ENCODE measurements at places on chromosomes 11 and 22.

GRCh38 chr22:29737251-29738117, 17.7 kb downstream of the CABP7 start:
- no peak for DNase-seq

GRCh38 chr11:68441466-68442230, 18.9 kb upstream of the PPP6R3 start:
- DNase-seq, result no peak

DNA sequence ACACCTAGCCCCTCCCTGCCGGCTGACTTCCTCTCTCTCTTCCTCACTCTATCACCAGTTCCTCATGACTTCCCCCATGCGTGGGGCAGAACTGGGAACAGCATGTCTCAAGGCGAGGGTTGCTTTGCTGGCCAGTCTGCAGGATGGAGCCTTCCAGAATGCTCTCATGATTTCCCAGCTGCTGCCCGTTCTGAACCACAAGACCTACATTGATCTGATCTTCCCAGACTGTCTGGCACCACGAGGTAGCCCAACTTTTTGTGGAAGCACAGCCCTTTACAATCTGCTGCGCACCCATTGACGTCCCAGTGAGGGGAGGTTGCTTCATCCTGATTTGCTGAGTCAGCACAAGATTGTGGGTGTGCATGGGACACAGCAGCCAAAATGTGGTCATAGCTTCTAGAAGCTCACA, 8.6 kb downstream of the TCN2 start:
- no peak for DNase-seq

GRCh38 chr22:42919199-42919598, 62.1 kb upstream of the ARFGAP3 start:
- DNase-seq, result no peak

DNA sequence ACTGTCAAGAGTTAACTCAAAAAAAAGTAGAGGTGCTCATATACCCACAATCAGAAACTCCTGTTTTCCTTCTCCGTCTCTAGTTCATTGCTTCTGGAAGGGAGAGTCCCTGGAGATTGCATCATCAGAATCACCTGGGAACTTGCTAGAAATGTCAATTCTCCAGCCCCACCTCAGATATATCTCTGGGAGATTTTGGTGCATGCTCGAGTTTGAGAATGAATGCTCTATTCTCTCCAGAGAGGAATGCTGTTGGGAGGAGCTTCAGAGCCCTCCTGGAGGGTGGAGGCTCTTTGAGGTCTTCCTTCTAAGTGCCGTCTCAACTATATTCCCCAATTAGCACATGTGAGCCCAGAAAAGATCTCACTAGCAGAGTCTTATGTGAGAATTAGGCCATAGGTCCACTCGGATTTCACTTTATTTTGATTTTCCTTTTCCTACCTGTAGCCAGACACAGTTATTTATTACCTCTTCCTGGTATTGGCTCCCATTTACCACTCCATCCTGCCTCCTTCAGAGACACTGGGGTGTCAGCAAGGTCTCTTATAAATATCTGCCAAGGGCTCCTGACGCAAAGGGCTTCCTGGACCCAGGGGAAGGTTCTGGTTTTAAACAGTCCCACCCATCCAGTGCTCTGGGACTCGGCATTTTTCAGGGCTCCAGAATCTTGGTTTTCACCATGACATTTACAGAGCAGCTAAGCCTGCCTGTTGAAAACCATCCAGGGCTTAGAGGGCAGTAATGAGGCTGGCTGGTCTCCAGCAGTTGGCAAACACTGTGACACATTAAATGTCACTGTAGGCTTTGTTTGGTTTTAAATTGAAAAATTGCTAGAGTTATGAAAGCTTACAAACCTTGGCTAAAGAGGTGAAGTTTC, 136.2 kb downstream of the CD44 start:
- DNase-seq, result no peak

GRCh38 chr11:8913961-8914660, 3.1 kb downstream of the AKIP1 start:
- no peak for DNase-seq

GRCh38 chr22:46602025-46602424, 18.2 kb upstream of the GRAMD4 start:
- no peak for DNase-seq

DNA sequence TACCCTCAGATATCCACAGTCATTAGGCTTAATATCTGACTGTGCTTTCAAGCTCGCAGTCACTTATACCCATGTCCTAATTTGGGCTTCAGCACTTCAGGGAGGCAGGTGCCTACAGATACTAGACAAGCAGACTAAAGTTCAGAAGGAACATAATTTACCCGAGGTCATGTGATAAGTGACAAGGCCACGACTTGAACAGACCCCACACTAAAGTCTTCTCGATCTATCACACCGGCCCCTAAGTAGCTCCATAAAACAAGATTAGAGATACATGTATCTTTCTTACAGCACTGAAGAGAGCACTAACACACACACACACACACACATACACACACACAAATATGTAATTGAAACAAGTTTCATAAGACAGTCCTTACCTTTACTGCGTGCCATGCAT, 32.6 kb downstream of the TOM1 start:
- DNase-seq, result no peak

GRCh38 chr22:34761111-34761510, 304.8 kb upstream of the ISX start:
- DNase-seq, result no peak

GRCh38 chr11:17767914-17768313, 33.3 kb downstream of the KCNC1 start:
- DNase-seq, result no peak

- DNase-seq, result no peak
Measured at GRCh38 chr11:123195188-123196059, at the start of gene CLMP. Gene CLMP, minus strand, starts transcription at chr11:123195248. Its CDS starts 308 bp downstream, at chr11:123194940.

DNA sequence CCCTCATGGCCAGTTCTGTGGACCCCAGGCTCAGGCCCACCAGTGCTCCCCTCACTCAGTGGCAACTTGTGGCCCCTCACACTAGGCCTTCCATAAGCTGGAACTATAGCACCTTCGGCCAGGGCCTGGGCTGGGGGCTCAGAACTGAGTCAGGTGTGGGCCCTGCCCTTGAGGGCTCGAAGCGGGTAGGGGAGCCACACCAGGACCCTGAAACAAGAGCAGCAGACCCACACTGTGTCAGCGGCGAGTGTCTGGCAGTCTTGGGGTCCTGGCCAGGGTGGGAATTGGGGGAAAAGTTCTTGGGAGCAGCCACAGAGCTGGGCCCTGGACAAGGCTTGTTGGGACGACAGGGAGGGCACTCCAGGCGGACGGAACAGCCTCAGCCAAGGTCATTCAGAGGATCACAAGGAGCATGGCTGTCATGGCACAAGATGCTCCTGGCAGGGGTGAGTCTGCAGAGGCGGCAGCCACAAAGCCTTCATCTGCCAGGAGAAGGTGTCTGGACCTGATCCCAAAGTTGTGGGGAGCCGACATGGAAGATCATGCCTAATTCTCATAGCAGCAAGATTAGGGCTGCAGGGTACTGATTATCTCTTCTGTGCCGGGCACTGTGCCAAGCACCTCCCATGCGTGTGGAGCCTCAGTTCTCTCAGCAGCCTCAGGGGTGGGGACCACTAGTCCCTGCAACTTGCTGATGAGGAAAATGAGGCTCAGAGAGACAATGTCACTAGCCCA, 50.7 kb downstream of the SHISAL1 start:
- DNase-seq, result no peak

- peak; percentile 75 for DNase-seq
Measured at GRCh38 chr22:22195265-22196017, 49.1 kb upstream of the VPREB1 start.
